ENCODE measurements at places on chromosomes 4 and X.

DNA sequence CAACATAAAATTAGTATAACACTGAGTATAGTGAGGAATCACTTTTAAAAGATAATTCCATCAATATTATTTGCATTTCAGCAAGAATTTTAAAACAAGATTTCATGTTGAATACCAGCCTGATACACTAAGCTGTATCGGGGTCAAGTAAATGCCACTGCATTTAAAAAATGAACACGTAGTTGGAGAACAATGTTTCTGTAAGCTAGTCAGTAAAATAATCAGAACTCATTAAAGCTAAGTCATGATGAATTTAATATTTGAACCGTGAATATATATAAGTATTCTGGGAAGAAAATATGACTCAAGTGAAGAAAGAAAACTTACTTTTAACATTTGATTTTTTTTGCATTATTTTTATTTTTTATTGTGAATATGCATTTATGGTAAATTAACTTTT, 611.0 kb upstream of the PABPC4L start:
- DNase-seq, result no peak

DNA sequence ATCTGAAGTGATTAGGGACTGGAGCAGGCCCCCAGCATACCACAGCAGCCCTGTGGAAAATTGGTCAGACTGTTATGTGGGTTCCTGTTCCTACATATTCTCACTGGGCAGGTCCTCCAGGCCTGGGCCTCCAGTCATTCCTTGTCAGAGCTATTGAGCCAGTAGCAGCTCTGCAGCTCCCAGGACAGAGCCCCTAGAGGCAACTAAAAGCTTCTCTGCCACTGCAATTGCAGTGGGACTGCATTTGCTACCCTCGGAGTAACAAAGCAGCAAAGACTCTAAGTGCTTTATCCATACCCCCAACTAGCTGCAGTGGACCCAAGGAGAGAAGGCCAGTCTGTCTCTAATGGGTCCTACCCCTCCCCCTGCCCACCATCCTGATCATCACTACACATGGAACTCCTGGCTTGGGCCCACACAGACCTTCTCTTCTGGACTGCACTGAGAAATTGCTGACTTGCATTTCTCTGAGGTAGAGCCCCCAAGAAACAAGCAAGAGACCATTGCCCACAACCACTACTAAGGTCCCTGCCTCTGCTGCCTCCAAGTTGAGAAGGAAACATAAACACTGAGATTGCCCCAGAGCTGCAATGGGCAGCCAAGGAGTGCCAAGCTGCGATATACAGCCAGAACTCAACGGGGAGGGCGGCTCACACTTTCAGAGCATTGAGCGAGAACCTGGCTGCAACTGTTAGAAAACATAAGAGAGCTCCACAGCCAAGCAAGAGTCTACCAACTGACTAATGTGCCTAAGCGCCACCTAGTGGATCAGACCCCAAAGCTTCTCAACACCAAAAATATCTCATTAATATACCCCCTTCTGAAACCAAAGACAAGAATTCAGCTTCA, 738.7 kb upstream of the NDST4 start:
- DNase-seq, result peak; percentile 6

- DNase-seq, result no peak
These were observed at the start of gene NKX1-1 for GRCh38 chr4:1406394-1406980. TSS of gene NKX1-1 (minus strand) at chr4:1406442. CDS start at chr4:1406442, 0 bp downstream.

DNA sequence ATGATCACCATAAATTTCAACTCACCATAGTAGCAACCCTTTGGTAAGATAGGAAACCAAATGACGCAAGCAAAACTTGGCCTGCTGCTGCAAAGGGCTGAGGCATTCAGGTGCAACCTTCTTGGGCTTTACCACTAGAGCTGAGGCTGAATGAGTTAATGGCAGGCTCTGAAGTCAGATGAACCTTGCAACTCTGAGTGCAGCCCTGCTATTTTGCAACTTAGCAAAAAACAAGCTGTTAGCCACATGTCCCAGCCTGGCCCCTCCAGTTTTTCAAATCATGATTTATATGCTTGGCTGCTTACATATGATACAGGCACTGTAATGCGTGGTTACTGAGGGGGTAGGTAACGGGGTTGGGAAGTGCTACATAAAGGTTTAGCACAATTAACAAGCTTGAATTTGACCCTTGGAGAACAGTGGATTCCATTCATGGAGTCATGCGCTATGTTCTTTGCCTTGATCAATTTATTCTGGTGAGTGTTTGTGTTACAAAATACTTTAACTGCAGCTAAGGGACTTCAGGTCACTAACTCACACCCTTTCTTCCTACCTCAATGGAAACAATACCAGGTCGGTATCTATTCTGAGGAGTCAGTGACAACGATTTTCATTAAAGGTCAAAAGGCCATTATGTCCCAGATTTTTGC, 80.5 kb upstream of the PPARGC1A start:
- no peak for DNase-seq

- DNase-seq, result no peak
These were observed 18.7 kb downstream of the LNX1 start for GRCh38 chr4:53572600-53572994.

GRCh38 chr4:83964996-83965541, 429.2 kb downstream of the GPAT3 start:
- no peak for DNase-seq

- no peak for DNase-seq
These were observed 84.4 kb downstream of the LRP2BP start for GRCh38 chr4:185311113-185311888.

GRCh38 chrX:131874300-131874699, 148.8 kb upstream of the STK26 start:
- DNase-seq, result no peak

- DNase-seq, result peak; percentile 48
These were observed 88.0 kb downstream of the LEF1 start for GRCh38 chr4:108080747-108081146.

- DNase-seq, result no peak
These were observed 45.8 kb downstream of the TEX13B start for GRCh38 chrX:107936434-107936730.

DNA sequence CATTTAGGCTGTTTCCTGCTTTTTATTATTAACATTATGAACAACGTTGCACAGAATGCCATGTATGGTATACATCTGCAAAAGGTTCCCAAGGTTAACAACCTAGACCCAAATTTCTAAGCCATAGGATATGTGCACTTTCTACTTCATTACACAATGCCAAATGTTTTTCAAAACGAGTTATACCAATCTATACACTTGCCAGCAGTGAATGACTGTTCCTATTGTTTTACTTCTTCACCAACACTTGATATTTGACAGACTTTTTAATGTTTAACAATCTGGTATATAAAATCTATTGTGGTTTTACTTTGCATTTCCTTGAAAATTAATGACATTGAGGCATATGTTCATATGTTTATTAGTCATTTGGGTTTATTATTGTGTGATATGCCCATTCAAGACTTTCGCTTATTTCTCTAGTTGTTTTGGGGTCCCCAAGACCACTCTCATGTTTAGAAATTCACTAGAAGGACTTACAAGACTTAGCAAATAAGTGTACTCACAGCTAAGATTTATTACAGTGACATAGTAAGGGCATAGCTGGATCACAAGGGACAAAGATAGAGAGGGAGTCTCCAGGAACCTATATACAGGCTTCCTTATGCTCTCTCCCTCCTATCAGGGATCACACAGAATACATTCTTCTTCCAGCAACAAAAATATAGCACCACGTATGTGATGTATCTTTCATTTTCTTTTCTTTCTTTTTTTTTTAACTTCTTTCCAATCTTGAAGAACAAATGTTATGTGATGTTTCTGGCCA, 62.5 kb downstream of the TBCK start:
- no peak for DNase-seq

All from CD4-positive, alpha-beta T cell treated with Interleukin-10 for 1 hour (primary cell).